ENCODE measurements at places on chromosomes 6 and 20. TPM values are rescaled to one million over a fixed set of nuclear protein-coding genes. Genes with fewer than 3 reads are reported as not detected.

RAB23 gene
- total RNA-seq, result 12.6 TPM

CLIC5 gene
- 15.1 TPM for total RNA-seq

SUMO4 gene
- total RNA-seq, result 1.7 TPM

ECT2L gene
- not detected for total RNA-seq

CST4 gene
- total RNA-seq, result 2.7 TPM

RSPH9 gene
- not detected for total RNA-seq

MAP1LC3A gene
- total RNA-seq, result 0.95 TPM

NKX2-4 gene
- total RNA-seq, result not detected

ADGB gene
- not detected for total RNA-seq

PERP gene
- 152 TPM for total RNA-seq

SPAG4 gene
- total RNA-seq, result 5.4 TPM

PSORS1C1 gene
- 0.75 TPM for total RNA-seq

PARD6B gene
- total RNA-seq, result 153 TPM

CST9 gene
- not detected for total RNA-seq

SIRPD gene
- not detected for total RNA-seq

TMEM170B gene
- 4.0 TPM for total RNA-seq

TMEM14C gene
- total RNA-seq, result 134 TPM

BEND6 gene
- total RNA-seq, result not detected

IRF4 gene
- not detected for total RNA-seq

IP6K3 gene
- total RNA-seq, result 0.45 TPM

PPP1R16B gene
- total RNA-seq, result not detected

TSPYL1 gene
- total RNA-seq, result 57.3 TPM

ADAM33 gene
- total RNA-seq, result 0.12 TPM

SDC4 gene
- total RNA-seq, result 242 TPM

PDYN gene
- not detected for total RNA-seq

CUTA gene
- 177 TPM for total RNA-seq

POM121L2 gene
- not detected for total RNA-seq
